ENCODE measurements at places on chromosomes 1 and 21.

DNA sequence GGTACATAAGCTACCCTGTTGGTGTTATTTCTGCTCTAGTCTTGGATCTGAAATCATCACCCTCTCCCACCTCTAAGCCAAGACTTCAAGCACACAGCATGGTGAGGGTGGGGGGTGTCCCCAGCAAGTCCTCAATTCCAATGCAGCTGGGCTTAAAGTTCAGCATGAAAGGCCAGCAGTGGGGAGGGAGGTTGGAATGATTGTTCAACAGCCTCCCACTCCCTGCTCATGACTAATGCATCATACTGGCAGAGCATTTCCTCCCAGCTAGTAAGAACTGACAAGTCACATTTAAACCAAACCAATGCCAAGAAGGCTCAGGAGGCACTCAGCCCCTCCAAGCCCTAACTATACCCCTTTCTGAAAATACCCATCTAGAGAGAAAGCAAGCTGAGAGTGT lies 50.1 kb downstream of the TIAM1 start:
- DNase-seq: peak; percentile 50

GRCh38 chr1:14745789-14746188 lies 147.3 kb downstream of the KAZN start:
- no peak for DNase-seq

DNA sequence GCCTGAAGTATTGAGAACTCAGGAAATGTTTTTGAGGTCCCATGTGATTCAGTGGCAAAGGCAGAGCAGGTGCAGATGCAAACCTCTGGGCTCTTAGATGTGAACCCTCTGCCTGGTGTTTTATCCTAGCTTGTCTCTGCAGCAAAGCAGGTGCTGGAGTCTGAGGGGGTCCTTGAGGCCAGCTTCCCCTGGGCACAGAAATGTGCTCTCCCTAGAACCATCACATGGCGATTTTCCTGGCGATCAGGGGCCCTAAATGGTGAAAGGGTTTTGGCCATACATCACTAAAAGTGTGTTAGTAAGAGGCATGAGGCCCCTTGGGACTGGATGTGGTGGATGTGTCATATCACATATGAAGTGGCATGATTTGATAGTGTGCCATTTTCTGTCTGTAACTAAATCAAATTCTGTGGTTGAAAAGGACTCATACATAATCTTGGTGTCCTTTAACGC lies 144.8 kb downstream of the ST6GALNAC3 start:
- no peak for DNase-seq

GRCh38 chr1:235908742-235909520 lies 42.2 kb upstream of the LYST start:
- no peak for DNase-seq

GRCh38 chr1:42017259-42017658 lies 98.5 kb upstream of the HIVEP3 start:
- no peak for DNase-seq

DNA sequence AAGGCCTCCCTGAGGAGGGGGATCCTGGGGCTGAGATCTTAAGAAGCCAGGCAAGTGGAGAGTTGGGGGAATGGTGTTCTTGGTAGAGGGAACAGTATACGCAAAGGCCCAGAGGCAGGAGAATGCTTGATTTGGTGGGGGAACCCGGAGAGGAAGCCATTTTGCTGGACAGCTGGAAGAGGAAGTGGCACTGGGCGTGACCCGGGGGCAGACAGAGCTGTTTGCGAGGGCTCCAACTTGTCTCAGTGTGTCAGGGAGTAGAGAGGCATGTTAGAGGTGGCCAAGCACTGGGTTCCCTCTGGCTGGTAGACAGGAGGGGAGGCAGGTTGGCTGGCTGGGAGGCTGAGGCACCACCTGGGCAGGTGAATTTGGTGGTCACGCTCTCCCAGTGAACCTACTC lies 96.3 kb upstream of the ACTL8 start:
- DNase-seq: no peak

DNA sequence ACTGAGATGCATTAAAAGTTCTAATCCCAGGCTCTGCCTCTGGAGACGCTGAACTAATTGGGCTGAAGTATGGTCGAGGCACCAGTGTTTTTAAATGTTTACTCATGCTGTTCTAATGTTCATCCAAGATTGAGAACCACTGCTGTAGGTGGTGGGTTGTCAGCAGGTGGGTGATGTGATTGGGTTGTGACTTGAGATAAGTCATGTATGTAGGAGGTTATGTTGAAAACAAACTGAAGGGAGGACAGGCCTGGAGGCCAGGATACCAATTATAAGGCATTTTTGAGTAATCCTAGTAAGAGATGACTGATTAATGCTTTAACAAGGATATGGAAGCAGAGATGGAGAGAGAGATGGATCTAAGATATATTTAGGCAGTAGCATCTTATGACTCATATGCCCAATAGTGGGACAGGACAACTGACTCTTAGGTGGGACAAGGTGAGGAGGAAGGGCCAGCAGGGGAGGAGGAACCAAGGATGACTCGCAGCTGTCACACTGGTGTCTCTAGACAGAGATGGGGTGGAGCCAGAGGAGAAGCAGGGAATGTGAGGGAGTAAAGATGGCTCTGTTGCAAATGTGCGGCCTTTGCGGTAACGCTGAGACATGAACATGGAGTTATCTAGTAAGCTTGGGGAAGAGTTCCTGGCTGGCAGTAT lies 29.3 kb downstream of the RAB4A start:
- DNase-seq: no peak

- DNase-seq: no peak
Measured at GRCh38 chr1:226429858-226430715, 22.2 kb upstream of the PARP1 start.

DNA sequence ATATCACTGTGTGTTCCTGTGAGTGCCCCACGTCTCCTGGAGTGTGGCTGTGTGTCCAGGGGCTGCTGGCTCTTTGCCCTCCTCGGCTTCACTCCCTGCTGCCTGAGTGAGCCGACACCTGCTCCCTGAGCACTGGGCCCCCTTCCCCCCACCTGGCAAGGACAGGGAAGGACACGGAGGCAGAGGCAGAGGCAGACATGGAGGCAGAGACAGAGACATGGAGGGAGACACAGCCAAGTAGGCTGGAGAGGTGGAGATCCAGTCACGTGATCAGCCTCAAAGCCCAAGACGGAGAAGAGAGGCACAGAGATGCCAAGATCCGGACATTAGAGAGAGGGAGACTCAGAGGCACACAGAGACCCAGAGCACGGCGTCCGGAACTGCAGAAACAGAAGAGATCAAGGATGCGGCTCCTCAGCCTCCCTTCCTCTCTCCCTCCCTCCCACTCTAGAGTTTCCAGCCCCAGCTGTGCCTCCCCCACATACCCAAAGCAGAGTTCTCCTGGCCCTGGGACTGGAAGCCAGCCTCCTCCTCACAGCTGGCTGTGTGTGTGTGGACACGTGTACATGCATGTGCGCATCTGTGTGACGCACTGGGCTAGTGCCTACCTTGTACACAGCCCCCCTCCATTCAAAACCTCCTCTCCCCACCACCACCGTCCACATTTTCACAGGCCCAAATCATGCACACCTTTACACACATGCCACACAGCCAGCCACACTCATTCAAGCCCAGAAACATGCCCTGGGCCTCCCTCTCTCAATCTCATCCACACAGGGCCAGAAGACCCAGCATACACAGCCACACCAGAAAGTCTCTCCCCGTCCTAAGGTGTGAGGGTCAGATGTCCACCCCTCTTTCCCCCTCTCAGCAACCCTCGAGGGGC lies 39.1 kb upstream of the WASF2 start:
- no peak for DNase-seq

- DNase-seq: no peak
Measured at GRCh38 chr1:3061981-3062615, 6.9 kb upstream of the PRDM16 start.

DNA sequence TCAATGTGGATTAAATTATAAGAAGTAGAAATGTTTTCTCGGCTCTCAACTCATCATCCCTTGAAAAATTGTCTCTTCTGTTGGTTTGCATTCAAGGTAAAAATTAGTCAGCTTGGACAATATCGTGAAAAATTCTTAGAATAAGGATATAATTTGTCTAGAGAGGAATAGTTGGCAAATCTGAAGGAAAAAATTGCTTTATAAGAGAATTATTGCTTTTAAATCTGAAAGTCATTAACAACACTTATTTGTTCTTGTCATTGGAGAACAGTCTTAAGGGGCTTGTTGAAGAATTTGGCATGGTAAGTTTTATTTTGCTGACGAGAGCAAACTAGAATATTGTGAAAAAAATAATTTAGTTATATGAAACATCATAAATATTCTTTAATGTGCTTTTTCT lies 26.4 kb downstream of the ANGPTL1 start:
- no peak for DNase-seq

- DNase-seq: no peak
Measured at GRCh38 chr1:155126556-155127104, 1.0 kb upstream of the EFNA1 start.

DNA sequence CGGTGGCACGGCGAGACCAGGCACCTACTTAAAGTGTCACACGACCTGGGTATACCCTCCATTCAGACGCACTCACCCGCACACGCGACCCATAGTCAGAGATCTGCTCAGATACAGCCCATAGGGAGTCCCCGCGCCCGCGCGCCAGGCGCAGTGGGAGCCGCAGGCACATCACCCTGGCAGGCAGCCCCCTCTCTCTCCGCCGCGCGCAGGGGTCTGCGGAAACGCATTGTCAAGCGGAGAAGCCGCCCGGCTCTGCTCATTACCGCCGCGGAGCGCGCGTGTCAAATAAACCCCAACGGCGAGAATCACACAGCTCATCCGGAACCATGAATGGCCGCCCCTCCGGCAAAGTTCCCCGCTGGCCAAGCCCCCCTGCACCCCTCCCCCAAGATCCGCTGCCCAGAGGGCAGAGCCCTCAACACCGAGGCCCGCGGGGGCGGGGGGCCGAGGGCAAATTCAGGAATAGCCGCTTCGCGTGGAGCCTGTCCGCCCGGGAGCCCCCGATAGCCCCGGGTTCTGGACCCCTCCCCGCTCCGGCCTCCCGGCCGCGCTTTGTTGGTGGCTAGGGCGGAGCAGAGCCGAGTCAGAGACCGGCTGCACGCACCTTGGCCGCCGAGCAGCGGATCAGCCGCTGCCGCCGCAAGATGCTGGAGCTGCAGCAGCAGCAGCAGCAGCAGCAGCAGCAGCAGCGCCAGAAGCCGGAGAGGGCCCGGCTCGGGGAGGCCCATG lies 522 bp downstream of the LRP8 start:
- DNase-seq: peak; percentile 38

- DNase-seq: no peak
Measured at GRCh38 chr1:25573961-25574360, 30.6 kb downstream of the LDLRAP1 start.

DNA sequence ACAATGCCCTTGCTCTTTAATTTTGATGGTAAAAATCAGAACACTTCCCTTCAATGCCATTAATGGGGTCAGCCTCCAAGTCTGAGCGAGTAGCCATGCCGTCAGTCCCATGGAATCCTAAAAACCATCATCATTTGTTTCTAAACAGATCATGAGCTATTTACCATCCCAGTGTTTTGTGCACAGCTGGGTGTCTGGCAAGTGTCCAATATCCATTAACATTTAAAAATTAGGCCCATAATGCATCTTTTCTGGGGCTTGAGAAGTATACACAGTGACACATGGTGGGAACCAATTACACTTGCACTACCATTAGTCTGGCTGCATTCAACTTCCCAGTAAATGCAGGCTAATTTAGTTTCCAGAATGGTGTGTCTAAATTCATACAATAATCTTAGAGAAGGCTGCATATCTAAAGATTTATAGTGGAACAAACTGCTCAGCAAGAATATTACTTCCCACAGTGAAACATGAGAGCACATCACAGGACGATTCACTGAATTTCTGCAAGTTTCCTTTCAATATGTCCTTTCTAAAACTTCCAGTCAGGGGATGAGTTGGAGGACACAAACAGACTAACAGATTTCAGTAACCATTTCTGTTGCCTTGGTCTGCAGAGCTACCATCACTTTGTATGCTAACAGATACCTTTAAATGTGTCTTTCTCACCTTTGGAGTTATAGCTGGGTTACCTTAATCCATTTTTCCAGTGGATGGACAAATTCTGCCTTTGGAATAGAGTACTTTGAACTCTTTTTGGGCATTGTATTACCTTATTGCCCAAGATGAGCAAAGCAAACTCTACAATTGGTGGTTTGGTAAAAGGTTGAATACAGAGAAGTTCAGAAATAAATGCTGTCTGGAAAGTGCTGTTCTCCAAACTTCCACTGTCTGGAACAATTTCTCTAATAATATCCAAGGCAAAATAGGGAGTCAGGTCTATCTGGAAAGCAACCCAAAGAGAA lies 258.0 kb downstream of the PTBP2 start:
- DNase-seq: no peak

- no peak for DNase-seq
Measured at GRCh38 chr1:193060938-193061337, 1.5 kb downstream of the RO60 start.

DNA sequence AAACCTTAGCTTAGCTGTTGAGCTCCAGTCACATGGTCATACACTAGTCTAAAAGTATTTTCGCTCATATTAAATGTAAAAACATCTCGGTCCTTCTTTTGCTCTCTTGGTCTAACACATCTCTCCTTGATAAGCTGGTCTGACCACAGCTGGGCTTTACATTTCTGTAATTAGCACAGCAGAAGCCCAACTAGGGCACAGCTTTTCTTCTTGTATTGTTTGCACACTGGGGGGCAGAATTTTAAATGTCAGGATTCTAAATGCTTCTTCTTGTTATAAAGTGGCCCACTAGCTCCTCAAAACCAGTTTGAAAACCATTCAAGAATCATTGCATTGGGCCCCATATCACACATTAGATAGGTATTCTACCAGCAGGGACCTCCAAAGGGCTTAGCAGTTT lies 289.1 kb upstream of the PKN2 start:
- DNase-seq: no peak

DNA sequence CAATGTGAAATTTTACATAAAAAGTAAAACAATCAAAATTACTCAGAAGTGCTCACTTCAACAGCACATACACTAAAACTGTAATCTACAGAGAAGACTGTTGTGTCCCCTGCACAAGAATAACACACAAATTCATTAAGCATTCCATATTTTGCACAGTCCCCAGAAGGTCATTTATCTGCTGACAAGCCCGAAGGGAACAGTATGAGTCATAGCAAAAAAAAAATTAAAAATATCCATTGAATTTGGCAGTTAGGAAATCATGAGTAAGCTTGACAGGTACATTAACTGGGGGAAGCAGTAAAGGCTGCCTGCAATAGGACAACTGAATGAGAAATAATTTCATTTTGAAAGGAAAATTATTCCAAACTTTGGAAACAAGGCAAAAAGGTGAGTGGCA lies 3.3 kb upstream of the CACYBP start:
- no peak for DNase-seq

DNA sequence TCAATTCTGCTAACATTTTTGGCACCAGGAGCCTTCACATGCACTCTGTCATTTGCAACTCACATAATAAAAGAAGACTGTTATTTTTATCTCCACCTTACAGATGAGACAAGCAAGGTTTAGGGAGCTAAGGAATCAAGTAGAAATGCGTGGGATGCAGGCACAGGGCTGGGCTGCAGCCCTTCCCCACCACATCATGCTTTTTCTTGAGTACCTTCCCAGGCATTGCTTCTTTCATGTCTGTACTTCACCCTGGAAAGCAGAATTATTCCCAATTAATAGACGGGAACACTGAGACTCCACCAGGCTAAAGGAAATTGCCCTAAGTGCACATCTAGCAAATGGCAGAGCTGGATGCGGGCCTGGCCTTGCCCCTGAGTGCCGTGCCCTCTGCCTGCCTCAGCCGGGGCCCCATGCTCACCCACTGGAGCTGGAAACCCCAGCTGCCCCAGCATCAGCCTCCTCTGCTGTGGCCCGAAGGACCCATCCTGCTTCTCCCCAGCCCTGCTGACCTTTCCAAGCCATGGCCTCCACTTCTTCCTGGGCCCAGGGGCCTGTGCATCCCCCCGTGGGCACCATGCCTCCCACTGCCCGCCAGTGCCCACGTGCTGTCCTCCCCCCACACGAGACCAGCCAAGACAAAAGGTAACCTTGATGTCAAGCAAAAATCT lies 257.5 kb downstream of the TOMM20 start:
- no peak for DNase-seq

GRCh38 chr1:56575865-56576264 lies 3.5 kb downstream of the PLPP3 start:
- DNase-seq: no peak
